ENCODE measurements at places on chromosomes 1 and 21.

- no peak for ATAC-seq
Measured at GRCh38 chr1:224739303-224739996, 123.3 kb downstream of the CNIH3 start.

- peak; percentile 48 for ATAC-seq
Measured at GRCh38 chr1:20931930-20932436, 144.9 kb upstream of the HP1BP3 start.

DNA sequence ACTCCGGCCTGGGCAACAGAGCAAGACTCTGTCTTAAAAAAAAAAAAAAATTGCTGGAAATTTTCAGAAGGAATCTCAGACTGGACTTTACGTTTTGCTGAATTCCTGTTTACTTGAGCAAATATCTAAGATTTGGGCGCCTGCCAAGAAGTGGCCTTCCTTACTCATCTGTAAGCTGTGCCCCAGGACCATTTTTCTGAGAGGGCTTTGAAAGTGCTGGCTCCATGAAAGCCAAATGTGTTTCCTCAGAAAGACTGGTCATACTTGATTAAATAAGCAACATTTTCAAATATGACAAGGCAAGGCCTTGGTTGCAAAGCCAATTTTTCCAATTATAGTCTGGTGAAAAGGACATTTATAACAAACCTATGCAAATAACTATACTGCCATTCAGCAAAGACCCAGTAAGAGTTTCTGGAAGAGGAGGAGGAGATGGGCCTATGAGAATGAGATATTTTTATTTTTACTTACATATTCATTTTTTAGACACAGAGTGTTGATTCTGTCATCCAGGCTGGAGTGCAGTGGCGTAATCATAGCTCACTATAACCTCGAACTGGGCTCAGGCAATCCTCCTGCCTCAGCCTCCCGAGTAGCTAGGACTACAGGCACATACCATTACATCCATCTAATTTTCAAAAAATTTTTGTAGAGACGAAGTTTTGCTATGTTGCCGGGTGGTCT, 56.3 kb upstream of the HTR1D start:
- ATAC-seq = no peak

DNA sequence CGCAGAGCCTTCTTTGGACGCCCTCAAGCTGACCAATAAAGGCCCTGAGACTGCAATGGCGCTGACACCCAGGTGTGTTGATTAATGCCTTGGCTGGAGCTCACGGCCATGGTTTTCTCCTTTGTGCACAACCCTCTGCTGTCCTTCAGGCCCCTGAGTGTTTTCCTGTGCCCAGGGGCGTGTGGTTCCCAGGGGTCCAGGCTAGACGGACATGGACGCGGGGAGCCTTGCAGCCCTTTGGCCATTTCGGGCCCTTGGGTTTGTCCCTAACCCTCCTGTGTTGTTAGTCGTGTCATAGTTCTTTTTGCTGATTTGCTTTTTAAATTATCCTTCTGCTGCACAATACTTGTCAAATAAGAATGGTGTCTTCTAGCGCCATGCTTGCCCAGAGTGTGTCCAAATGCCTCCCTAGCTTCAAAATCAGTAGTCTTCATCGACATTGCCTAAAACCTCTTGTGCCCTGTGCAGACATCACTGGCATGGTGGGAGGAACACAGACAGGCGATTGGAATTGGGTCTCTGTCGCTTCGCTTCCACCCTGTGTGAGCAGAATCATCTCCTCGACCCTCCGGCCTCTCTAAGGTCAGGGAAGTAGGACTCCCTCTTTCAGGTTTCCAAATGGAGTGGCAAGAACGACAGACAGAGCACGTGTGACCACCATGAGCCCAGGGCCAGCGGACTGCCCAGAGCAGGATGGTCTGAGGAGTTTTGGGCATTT, 1.9 kb downstream of the KRTAP10-4 start:
- ATAC-seq = no peak

DNA sequence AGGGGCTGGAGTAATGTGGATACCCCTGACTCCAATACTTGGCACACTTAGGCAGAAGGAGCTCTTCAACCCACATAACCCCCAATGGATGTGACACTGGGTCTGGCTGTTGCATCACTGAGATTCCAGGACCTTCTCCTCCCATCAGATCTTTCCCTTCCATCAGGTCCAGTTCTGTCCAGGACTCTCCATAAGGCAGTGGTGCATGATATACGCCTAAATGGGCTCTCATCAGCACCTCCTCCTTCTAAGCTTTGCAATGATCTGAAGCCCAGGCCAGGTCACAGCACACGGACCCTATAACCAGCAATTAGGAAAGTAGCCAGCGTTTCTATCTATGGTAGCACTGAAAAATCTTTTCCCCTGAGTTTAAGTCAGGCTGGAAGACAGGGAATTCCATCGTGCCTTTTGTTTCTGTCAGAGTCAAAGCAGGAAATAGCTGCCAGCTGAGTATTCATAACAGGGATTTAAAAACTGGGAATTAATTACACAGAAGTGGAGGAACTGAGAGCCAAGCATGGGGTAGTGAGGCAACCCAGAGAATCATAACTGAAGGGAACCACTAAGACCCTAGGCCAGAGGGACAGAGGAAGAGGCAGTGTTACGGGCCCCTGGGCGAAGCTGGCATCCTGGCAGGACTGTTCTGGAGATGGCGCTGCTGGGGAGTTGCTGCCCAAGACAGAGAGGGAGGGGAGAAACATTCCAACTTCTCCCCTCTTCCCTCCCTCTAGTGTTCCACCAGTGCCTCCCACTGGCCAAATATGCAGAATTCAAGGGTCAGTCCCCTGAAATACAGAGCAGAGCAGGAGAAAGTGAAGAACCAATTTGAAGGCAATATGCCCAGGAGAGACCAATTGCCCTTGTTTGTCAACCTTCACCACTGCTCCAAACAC, 37.5 kb upstream of the HOOK1 start:
- no peak for ATAC-seq

- ATAC-seq = no peak
Measured at GRCh38 chr1:9320520-9321479, 28.1 kb downstream of the SPSB1 start.

DNA sequence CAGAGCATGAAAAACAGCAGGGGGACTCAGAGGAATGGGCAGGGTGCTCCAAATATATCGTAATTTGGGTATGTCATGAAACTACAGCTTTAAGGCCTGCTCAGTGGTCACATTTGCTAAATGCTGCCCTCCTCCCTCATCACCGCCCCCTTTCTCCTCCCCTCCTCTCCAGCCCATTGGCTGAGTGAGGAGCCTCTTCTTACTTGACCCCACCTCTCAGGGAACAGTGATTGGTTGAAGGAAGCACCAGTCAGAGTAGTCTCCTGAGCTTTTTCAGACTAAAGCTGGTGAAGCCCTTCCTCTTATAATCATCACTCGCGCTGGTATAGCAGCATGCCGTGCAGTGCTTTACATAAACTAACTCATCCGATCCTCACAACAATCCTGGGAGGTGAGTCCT, 10.0 kb upstream of the TTC39A start:
- ATAC-seq = no peak

DNA sequence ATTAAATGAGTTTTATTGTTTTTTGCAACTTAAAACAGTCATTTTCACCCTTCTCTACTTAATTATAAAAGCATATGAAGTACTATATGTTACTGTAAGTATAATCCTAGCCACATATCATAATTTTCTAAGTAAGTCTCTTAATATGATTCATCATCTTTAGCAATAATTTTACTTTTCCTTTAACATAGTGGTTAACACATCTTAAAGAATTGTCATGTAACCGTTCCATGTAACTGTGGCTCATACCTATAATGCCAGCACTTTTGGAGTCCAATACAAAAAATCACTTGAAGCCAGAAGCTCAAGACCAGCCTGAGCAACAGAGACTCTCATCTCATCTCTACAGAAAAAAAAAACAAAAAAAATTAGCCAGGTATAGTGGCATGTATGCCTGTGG, 260.6 kb upstream of the DUSP10 start:
- ATAC-seq = no peak

DNA sequence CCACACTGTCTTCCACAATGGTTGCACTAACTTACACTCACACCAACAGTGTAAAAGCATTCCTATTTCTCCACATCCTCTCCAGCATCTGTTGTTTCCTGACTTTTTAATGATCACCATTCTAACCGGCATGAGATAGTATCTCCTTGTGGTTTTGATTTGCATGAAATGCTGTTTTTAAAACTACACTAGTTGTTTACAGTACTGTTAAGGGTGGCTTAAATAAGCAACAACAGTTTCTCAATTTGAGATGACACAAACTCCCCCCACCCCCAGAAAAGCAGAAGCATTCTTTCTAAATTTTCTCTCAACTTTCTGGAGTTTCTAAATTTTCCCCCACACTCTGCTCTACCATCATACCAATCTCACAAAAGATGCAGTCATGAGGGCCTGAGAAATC, 7.1 kb upstream of the SLAMF7 start:
- no peak for ATAC-seq

- no peak for ATAC-seq
Measured at GRCh38 chr1:213065800-213066199, 14.8 kb downstream of the RPS6KC1 start.

DNA sequence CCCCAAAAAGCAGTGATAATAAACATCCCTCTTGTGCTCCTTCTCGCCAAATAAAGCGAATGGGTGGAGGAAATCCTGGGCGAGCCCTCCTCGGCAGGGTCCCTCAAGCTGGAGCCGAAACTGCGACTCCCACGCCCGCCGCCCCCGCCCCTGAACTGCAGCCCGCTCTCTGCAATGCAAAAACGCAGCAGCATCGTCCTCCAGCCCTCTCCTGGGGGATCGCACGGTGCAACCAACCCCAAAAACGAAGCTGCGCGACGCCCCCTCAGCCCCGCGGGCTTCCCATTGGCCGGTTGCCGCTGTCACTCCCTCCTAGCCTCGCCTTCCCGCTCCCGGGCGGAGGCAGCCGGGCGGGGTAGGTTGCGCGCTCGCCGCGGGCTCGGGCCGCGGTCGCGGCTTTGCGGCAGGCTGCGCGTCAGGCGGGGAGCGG, at the start of gene TMCC2:
TMCC2 (plus strand) TSS at position 363 of the 430 bp plus-strand sequence. CDS start 619 bp downstream, outside the sequence.
- ATAC-seq = peak; percentile 64

DNA sequence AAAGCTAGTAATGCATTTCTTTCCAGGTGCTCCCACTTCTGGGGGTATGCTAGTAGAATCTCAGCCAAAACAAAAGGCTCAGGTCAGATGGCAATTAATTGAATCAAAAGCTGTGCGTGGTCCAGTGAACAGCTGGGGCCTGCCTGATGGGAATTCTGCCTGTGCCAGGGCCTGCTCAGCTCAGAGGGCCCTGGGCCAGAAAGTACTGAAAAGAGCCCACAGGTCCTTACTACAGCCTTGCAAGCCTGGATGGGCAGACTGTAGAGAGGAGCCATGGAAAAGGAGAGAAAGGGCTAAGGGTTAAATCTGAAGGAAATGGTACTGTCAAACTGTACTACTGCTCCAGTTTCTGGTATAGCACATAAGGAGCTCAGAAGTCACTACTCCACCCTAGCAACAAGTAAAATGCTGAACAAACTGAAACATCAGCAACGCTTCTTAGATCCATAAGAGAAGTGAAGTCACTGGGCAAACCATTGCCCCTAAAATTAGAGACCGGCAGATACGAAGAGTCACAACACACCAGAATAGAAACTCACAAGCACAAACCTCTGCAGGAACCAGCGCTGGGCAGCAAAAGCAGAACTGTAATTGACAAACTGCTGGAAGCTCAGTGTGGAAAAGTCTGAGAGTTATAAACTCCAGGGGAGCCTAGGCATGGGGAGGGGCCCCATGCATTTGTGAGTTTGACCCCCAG, 121.1 kb upstream of the SYT6 start:
- no peak for ATAC-seq

DNA sequence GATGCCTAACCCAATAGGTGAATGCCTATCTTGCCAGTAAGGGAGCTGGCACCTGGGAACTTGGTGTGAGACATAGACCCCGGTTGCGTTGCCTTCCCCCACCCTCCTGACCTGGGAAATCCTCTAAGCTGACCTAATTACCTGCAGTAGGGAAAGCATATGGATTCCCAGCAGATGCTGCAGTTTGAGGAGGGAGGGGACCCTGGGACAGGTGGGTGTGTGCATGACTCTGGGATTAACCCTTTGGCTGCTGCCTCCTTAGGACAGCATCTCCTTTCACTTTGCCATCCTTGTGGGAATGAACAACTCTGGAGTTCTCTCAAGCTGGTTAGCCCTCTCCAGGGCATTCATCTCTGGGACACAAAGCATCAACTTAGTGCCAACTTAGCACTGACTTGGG, 16.4 kb upstream of the NFASC start:
- ATAC-seq = no peak

DNA sequence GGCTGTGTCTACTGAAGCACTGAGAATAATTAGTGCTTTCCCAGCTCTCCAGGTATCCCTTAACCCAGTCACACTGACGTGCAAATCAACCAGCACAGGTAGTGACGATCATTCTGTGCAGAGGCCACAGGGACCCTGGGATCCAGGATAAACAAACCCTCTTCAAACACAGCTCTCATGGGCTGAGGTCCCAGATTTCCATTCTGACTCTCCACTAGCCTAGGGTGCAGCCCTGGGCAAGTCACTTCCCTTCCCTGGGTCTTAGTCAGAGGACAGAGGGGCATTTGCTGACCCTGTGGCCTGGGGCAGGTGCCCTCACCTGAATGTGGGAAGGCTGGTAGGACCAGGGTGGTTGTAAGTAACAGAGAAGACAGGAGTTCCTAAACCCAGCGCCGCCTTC, 724.7 kb downstream of the MATN1 start:
- no peak for ATAC-seq

GRCh38 chr21:44530903-44531605, 8.9 kb downstream of the KRTAP10-1 start:
- no peak for ATAC-seq

GRCh38 chr1:229300099-229300757, 29.3 kb downstream of the RAB4A start:
- peak; percentile 37 for ATAC-seq

DNA sequence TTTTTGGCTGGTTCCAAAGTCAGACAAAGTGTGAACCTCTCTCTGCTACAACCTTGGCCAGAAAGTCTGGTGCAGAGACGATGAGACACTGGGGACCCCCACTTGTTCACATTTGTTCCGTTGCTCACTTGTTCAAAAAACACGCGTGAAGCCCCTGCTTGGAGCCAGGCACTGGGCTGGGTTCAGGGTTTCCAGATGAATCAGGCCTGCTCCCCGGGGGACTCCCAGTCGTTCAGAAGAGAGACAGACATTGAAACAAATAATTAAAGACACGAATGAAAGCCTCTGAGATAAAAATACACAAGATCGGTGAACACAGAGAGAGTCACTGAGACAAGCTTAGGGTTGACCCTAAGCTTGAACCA, 101.5 kb upstream of the RUNX3 start:
- ATAC-seq = peak; percentile 44

GRCh38 chr1:73611681-73612080, 586.3 kb downstream of the LRRIQ3 start:
- ATAC-seq = no peak

DNA sequence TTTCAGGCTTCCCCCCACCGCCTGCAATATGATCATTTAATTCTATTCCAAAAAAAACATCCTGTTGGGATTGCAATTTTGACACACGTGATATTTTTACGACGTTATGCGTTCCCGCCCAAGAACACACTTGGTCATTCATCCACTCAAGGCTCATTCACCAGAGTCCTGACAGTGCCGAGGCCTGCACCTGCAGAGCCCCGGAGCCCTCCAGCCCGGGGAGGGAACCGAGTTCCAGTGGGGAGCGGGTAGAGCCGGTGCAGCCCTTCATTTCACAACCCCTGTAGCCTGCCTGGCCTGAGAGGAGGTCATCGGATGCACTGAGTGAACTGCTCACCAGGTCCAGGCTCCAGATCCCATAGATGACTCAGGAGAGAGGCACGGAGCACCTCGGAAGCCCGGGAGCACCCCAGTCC, 156.0 kb upstream of the BACE2 start:
- ATAC-seq = no peak

- ATAC-seq = no peak
Measured at GRCh38 chr21:45451091-45451740, 46.3 kb downstream of the COL18A1 start.

- ATAC-seq = no peak
Measured at GRCh38 chr1:228510101-228510802, 23.1 kb downstream of the RNF187 start.

- ATAC-seq = peak; percentile 44
Measured at GRCh38 chr1:93608187-93609109, 73.2 kb downstream of the BCAR3 start.

Data from activated T-helper 17 cell treated with anti-CD3 and anti-CD28 coated beads, Interleukin-2, amount 50 U/mL, for 72 hours (primary cell).